GM12878 (cell line): ENCODE measurements at places on chromosomes 7 and 10.

DNA sequence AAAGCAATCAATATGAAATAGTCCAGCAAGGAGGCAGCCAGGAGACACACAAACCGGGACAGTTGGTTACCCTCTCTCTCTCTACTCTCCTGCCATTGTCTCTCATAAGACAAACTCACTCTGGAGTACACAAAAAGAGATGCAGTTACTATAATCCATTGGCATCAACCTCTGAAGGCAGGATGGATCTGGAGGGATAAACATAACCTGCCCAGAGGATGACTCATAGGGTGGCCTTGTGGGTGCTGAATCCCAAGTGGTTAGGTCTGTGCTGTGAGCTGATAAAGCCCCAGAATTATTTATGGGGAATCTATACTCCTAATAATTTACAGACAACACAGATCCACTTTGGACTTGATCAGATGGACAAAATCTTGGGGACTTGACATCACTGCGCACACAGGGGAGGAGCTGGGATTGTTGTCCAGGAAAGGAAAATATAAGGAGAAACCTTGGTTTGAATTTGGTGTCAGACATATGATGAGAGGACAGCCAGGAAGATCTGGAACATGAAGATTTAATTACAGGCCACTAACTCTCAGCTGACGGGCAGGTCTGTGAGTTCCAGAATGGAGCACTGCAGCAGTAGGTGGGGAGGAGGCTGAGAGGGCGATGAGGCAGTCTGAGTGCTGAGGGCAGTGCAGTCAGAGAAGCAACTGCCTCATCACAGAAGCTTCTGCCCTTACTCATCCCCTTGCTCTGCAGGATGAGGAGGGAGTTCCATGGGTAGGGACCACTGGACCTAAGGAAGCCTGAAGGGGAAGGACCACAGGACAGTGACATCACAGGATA is 113.9 kb upstream of the PRSS58 start:
- no peaks in the 10 kb centered on the region for H3K36me3 ChIP-seq
- DNase-seq, result no peak
- H3K27ac ChIP-seq, result no peak overlapping the region
- H3K4me3 ChIP-seq, result no peak overlapping the region

DNA sequence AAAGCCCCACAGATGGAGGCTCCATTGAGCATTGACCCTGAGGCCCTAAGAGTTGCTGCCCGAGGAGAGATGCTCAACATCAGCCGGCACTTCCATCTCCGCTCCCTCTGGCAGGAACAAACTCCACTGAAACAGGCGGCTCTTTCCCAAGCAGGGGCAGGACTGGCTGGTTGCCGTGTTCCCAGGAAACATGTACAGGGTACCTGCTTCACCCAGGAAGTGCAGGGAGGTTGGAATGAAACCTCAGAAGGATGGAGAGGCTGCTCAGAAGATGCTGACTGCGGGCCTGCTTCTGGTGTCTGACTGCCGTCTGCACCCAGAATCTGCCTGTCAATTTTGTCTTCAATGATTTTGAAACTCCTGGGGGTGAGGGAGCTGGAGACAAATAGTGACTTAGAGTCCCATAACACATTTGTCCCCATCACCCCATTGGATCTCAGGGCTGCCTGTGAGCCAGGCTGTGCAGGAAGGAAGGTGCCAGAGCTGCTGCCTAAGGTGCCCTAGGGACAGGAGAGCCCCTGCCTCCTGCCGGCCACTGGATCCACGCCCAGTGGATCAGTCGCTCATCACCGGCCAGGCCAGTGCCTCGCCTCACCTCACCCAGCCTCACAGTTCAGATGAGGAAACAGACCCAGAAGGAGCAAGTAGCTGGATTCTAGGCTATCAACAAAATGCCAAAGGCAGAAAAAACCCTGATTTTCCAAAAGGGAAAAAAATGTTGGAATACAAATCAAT is 237.3 kb downstream of the PTPRN2 start:
- H3K4me1 ChIP-seq, result no peaks in the 10 kb centered on the region
- no peaks in the 10 kb centered on the region for H3K27me3 ChIP-seq
- H3K4me3 ChIP-seq, result no peak overlapping the region
- no peak overlapping the region for H3K27ac ChIP-seq

DNA sequence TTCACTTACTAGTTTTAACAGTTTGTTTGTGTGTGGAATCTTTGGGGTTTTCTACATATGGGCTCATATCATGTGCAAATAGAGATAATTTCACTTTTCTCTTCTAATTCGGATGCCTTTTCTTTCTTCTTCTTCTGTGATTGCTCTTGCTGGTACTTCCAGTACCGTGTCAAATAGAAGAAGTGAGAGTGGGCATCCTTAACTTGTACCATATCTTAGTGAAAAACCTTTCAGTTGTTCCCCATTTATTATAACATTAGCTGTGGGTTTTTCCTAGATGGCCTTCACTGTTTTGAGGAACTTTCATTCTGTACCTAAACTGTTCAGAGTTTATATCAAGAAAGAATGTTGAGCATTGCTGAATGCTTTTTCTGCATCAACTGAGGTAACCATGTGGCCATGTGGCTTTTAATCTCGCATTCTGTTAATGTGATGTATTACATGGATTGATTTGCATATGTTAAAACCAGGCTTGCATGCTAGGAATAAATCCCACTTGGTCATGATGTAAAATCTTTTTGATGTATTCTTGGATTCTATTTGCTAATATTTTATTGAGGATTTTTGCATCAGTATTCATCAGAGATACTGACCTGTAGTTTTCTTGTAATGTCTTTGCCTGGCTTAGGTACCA is 78.7 kb downstream of the FAM107B start:
- no peak overlapping the region for H3K4me3 ChIP-seq
- H3K4me1 ChIP-seq, result peaks cover 5% of the 10 kb centered on the region; the same call in 1 of the 2 replicates
- H3K27me3 ChIP-seq, result no peaks in the 10 kb centered on the region
- no peaks in the 10 kb centered on the region for H3K36me3 ChIP-seq

DNA sequence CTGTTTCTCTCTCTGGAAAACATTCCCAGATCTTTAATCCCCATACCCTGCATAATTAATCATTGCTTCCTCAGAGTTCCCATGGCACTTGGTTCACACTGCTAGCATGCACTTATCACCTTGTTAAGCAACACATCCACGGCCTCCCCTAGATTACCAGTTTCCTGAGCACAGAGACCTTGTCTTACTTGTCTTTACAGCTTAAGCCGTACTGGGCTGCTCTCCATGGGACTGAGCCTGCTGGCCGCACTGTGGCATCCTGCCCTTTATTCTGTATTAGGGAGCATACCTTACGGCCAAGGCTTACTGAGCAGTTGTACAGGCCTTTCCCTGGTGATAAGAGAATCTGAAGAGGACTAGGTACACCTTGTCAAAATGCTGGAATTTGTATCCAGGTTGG is 190.2 kb downstream of the REEP3 start:
- no peak overlapping the region for H3K4me3 ChIP-seq
- H3K4me1 ChIP-seq, result peaks cover 14% of the 10 kb centered on the region
- no peak overlapping the region for H3K27ac ChIP-seq
- no peaks in the 10 kb centered on the region for H3K36me3 ChIP-seq

GRCh38 chr10:7045891-7046599 is 364.8 kb downstream of the SFMBT2 start:
- H3K27ac ChIP-seq, result no peak overlapping the region
- no peak overlapping the region for H3K4me3 ChIP-seq
- DNase-seq, result peak; percentile 44
- no peaks in the 10 kb centered on the region for H3K36me3 ChIP-seq
- H3K4me1 ChIP-seq, result peaks cover 10% of the 10 kb centered on the region; the same call in 1 of the 2 replicates

DNA sequence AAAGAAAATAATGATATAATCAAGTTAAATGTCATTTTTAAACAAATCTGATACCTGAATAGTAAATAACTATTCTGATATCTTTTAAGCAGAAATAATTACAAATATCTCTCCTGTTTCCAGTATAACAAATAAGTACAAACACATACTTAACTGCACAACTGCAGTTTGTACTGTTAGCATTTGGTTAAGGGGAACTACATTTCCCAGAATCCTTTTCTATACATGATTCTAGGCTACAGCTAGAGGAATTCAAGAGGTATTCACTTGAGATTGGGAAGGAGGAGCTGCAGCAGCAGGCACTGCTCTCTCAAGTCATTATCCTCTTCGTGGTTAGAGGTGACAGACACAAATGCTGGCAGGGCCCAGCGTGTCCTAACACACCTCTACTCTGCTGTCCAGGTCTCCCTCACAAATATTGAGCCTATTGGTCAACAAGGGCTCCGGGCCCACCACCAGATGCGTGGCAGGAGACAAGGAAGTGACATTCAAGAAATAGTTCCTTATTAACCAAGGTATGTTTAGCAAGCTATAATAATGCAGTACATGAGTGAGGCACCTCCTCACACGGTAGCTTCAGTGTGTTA is 255.1 kb upstream of the MKLN1 start:
- no peak overlapping the region for H3K27ac ChIP-seq
- no peaks in the 10 kb centered on the region for H3K27me3 ChIP-seq
- no peaks in the 10 kb centered on the region; the same call in none of the 2 replicates for H3K36me3 ChIP-seq
- no peak overlapping the region for H3K4me3 ChIP-seq
- H3K4me1 ChIP-seq, result no peaks in the 10 kb centered on the region; the same call in 1 of the 2 replicates
